PC-9 (cell line): ENCODE measurements at places on chromosomes 4 and X.

DNA sequence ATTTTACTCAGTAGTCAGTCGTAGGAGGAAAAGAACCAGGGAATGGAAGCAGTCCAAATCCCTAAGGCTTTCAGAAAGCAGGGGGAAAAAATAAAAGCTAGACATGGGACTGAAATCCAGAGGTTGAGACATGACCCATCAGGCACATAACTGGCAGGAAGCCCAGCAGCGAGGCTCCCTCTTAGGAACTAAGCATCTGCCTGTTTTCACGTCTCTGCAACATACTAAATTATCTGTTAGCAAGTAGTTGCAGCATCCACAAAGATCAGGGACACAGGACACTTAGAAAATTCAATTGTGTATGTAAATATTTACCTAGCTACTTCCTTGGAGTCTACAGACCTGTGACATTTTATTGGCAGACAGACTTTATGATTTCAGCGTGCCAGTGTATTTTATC, 118.0 kb upstream of the EDNRA start:
- DNase-seq, result no peak

DNA sequence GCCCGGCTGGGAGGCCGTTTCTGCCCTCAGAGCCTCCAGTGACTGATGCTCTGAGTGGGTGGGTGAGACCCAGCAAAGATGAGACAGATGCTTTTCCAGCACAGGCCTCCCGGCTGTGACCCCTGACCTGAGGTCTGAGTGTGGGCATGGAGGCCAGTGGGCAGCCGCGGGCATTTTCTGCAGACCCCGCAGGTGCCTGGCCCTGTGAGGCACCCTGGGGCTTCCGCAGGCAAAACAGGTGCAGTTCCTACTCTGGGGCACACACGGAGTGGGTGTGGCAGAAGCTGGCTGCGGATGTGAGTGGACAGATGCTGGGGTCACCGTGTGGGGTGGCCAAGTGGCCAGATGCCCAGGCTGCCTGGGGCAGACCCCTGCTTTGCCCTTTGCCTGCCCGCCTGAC, 14.8 kb downstream of the HTRA3 start:
- DNase-seq, result no peak

DNA sequence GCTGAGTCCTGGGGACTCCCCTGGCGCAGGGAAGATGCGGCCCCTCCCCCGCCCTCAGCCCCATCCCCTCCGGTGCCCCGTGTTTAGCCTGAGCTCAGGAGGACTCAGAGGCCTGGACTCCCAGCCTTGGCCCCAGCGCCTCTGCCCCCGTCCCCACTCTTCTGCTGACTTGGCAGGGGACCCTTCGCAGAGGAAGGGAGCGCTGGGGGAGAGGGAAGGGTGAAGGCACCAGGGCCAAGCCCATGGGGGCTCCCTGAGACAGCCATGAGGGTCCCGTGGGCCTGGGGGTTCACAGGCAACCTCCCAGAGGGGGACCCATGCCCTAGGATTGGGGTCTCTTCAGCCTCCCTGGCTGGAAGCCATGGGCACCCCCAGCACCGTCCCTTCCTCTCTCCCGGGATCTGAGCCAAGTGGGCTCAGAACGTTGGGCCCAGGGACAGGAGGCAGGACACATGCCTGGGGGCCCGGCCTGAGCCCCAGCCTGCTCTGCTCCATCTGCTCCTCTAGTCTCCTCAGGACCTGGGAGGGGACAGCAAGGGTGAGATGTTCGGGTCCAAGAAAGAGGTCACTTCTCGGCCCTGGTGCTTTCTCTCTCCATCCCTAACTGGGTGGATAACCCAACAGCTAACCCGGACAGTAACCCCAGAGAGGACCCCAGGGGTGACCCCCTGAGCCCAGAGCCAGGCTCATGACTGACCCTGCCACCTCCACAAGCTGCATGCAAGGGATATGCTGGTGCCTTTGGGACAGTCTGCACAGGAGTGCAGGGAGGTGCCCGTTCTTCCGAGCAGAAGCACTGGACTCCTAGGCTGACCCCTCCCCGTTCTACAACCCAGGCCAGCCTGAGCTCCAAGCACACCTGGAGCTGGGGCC, 1.5 kb upstream of the CPLX1 start:
- DNase-seq, result no peak

GRCh38 chr4:32417113-32417704, 1697.0 kb downstream of the PCDH7 start:
- DNase-seq, result no peak

GRCh38 chrX:39613482-39613995, 484.2 kb downstream of the BCOR start:
- DNase-seq, result no peak

- peak; percentile 9 for DNase-seq
Observed at GRCh38 chrX:20267931-20268701, 1.4 kb upstream of the RPS6KA3 start.

DNA sequence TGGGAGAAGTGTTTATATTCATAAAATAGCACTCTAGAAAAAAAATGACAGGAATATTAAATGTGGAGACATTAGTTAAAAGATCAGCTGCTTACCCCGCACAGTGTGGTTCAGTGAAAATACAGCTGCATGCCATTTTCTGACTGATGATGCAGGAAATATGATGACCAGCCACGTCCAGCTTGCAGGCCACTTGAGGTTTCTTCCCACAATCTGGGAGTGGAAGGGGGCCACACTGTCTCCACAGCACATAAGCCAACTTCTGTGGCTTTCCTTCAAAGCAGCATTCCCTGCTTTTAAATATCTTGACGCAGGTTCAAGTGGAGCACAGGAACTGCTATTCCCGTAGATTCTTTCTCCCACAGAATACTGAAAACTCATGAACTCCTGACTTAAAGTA, 173.4 kb upstream of the GALNT7 start:
- no peak for DNase-seq

- no peak for DNase-seq
Observed at GRCh38 chr4:127759893-127760292, 22.2 kb upstream of the HSPA4L start.

DNA sequence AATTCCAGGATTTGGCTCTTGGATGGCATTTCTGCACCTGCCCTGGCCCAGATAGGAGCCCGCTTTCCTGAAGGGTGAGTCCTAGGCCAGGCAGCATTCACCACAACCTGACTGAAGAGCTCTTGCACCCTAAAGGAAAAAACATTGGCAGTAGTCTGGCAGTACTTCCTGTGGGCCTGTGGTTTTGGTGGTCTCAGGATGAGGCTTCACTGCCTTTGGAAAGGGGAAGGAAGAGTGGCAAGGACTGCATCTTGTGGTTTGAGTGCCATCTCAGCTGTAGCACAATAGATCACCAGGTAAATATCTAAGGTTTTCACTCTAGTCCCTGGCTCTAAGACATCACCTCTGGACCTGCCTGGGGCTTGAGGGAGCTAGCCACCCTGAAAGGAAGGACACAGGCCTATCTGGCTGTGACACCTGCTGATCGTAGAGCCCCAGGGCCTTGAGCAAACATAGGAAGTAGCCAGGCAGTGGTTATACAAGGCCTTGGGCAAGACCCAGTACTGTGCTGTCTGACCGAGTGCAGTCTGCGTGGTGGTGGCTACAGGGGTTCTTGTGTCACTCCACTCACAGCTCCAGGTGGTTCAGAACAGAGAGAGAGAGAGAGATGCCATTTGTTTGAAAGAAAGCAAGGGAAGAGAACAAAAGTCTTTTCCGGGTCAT, 28.5 kb upstream of the PRRG1 start:
- no peak for DNase-seq

DNA sequence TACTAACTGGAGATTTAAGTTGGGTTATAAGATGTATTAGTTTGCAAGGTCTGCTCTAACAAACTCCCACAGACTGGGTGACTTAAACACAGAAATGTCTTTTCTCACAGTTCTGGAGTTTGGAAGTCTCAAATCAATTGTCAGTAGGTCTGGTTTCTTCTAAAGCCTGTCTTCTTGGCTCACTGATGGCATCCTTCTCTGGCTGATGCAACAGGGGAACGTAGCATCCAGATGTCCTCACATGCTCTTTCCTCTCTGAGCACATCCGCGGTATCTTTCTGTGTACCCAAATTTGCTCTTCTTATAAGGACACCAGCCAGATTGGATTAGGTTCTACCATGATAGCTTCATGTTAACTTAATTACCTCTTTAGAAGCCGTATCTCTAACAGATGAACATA, 63.2 kb upstream of the BMP3 start:
- DNase-seq, result no peak

DNA sequence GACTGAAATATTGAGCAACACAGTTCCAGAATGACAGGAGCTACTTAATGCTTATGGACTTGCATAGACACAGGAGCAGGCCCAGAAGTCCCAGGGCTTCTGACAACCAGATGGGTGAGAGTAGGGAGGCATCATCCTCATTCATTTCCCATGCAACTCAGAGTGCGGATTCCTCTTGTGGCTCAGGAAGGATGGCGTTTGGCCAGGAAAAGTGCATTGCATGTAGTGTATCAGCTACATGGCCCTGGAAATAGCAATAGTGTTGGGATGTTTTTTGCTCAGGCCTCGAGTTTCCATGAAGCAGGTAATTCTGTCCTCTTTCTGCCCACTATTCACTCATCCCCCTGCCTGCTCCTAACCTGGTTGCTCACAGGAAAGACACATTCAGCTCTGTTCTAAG, 136.6 kb downstream of the PDGFRA start:
- DNase-seq, result no peak
